ENCODE measurements at places on chromosomes 2 and 18.
A peak's percentile ranks its signal among the peaks of the same experiment; 100 is the strongest.

DNA sequence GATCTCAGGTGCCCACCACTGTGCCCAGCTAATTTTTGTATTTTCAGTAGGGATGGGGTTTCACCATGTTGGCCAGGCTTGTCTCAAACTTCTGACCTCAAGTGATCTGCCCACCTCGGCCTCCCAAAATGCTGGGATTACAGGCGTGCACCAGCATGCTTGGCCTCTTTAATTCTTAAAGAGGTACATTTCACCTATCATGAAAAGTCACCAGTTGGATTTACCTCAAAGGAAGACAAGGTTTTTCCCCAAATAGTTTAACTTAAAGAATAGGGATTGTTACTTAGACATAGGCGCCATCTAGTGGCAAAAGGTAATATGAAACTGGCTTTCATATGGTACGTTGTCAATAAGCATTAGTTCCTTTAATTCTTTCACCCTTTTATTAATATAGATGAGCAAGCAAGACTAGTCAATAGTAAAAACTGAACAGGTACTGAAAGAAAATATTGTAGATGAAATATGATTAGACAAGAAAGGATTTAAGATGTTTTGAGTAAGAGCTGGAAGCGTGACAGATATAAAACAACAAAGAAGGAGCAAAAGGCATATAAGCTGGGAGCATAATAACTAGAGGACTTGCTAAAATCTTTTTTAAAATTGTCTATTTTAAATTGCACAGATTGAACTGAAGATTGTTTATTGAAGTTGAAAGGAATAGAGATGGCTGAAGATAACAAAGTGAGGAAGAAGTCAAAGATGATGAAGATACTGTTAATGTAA is 35.0 kb upstream of the PSMD14 start:
- DNase-seq = no peak

DNA sequence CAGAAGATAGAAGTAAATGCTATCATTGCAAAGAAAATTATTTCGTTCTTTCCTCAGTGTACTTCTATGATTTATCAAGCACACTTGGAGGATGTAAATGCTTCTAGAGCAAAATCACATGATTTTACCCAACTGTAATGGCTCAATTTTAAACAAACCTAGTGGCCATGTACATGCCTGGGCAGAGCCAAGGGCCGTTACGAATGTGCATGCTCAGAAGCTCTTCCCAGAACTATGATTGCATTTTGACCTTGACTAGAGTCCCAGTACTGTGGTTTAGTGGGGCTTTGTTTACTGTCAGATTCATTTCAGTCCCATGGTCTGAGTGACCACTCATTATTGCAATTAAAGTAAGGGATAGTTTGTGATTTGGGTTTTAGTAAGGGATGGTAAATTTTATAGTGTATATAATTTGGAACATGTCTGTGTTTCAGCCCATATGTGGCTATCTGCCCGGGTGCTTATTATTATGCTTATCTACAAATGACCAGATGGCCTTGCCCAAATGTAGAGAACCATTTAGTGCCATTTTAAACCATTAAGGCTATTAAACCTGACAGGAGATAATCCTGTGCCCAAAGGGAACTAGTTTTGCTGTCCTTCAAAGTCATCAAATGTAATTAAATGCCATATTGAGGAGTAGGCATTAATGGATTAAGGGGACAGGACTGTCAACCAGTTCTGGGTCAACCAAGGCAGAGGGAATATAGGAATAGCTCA is 239.1 kb downstream of the ICOS start:
- peak; percentile 50 for DNase-seq

GRCh38 chr2:7111626-7112025 is 194.4 kb downstream of the RNF144A start:
- peak; percentile 55 for DNase-seq

GRCh38 chr2:9264301-9264700 is 57.7 kb downstream of the ASAP2 start:
- no peak for DNase-seq

DNA sequence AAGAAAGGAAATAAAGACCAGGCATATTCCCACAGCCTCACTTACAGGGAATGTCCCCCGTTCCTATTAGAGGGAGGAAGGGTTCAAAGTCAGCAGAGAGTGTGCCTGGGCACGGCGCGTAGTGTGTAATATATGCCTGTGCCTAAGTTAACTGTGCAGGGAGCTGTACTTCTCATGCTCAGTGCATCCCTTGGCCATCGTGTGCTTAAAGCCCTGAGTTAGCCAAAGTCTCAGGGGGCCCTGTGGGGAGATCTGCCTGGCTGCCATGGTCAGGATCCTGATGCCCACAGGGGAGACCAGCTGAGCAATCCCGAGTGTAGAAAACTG is 48.4 kb downstream of the TEX51 start:
- no peak for DNase-seq

DNA sequence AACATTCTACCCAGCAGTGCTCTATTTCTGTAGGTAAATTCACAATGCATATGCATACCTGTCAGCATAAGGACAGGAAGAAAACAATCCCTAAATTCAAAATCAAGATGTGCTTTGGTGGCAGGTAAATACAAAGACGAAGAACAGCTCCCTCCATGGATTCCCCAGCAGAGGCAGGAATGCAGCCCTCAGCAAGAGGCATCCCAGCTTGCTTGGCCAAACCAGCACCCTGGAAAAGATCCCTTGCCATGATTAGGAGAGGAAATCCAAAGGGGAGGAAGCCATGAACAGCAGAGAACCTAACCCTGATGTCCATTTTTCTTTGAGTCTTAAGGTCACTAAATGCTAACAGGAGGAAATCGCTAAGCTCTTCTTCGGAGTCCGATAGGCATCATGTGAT is 91.2 kb downstream of the KCTD1 start:
- DNase-seq = no peak

DNA sequence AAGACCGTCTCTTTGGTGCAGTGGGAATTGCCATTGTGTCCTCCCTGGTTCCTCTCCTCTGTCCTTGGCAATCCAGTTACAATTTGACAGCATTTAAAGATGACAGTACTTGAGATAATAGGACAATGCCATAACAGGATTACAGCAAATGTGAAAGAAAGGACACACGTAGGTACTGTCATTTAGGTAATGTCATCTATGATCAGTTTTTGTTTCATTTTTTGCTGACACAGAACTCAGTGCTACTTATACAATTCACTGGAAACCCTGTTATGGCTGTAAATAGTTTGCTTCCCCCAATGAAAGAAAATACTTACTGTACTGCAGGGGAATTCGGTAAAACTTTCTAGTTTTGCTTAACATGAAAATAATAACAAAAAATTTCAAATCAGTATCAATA is 65.2 kb downstream of the BCL11A start:
- DNase-seq = no peak

GRCh38 chr2:148557844-148558436 is 86.6 kb upstream of the EPC2 start:
- DNase-seq = no peak

DNA sequence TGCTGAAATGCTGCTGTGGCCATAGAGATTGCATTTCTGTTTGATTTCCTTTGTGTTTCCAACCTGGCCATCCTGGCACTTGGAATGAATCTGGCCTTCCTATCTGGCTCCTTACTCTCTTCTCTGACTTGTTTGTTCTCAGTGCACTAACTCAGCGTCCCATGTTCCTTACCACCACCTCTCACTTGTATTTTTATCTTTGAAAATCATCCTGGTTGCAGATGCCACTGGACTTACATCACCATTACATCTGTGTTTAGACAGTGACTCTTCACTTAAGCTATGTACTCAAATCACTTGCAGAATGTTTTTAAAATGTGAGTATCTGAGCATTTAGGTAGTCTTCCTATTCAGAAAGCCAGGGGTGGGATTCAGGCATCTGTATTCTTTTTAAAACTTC is 239.5 kb downstream of the WDR7 start:
- no peak for DNase-seq

DNA sequence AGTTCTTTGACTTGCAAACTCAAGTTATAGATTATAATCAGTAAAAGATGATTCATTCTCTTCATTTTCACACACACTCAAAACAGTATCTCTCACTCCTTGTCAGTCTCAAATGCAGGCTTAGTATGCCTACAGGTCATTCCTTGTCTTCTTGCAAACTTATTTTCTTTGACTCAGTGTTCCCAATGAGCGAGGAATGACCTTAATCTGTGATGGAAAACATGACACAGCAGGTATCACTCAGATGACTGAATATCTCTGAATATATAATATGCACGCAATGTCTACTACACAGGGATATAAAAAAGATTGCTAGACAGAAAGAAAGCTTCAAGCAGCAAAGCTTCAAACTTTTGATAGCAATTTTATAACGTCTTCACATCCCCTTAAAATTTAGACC is 127.8 kb upstream of the RGPD4 start:
- no peak for DNase-seq

DNA sequence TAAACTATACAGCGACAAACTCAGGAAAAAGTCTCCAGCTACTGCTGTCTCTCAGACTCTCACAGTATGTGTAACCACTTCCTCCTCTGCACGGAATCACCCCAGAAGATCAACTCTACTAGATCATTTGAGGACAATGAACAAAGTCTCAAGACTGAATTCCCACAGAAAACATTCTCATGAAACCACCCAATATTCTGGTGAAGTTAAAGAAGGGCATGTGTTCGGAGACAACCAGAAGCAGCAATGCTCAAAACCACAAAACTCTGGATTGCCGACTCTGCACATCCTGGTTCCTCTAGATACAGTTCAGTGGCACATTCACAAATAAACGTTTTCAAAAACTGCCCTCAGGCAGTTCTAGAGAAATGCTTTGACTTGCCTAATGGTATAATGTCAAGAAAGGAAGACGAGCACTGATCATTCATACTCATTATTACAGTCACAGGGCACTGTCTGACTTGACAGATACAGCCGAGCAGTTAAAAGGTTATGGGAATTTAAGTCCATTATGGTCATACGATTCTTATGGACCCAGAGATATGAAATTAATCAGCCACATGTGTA is 91.9 kb upstream of the STK17B start:
- no peak for DNase-seq

GRCh38 chr2:85584354-85584856 is at the start of gene VAMP5:
Gene VAMP5 (plus strand): TSS chr2:85584431. CDS start chr2:85584491, 60 bp downstream.
- DNase-seq = no peak

GRCh38 chr2:175750195-175750594 is 251.9 kb downstream of the LNPK start:
- DNase-seq = no peak
